ENCODE measurements at places on chromosomes 7 and 10.

DNA sequence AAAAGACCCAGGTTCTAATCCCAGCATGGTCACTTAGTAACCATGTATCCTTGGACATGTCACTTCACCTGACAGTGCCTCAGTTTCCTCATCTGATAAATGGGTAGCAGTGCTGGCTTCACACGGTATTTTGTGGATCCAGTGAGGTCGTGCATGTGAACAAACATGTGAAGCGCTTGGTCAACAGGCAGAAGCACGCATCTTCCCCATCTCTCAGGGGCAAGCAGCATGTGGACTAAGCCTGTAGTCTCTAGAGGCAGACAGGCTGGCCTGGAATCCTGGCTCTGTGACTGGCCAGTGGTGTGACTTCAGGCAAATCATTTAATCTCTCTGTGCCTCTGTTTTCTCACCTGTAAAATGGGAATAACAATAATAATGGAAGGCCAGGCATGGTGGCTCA, 115.8 kb downstream of the C10orf105 start:
- no peak for DNase-seq

GRCh38 chr10:274866-275265, 139.6 kb downstream of the ZMYND11 start:
- no peak for DNase-seq

- no peak for DNase-seq
These were observed 501.5 kb downstream of the LRMDA start for GRCh38 chr10:75932921-75933320.

GRCh38 chr7:39582536-39582935, 16.3 kb downstream of the YAE1 start:
- DNase-seq = no peak

- no peak for DNase-seq
These were observed 310.7 kb downstream of the WDR37 start for GRCh38 chr10:1366811-1367425.

- no peak for DNase-seq
These were observed 14.6 kb downstream of the SLC35B4 start for GRCh38 chr7:134302120-134302519.

- DNase-seq = no peak
These were observed 134.9 kb upstream of the ANK3 start for GRCh38 chr10:60524541-60524940.

GRCh38 chr10:131825960-131826650, 74.7 kb upstream of the PPP2R2D start:
- DNase-seq = no peak

GRCh38 chr7:105705427-105705826, 124.1 kb upstream of the EFCAB10 start:
- no peak for DNase-seq

DNA sequence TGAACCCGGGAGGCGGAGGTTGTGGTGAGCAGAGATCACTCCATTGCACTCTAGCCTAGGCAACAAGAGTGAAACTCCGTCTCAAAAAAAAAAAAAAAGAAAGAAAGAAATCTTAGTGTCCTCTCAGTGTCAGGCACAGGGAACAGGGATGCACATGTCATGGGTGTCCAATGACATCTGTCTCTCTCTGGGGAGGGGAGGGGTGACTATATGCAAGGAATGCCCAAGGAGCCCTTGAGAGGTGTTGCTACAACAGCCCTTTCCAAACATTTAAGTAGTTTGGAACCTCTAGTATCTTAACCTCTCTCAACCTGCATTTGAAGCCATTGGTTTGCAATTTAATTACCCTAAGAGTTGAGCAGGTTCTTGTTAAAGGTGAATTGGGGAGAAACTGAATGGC, 28.9 kb downstream of the PDLIM1 start:
- no peak for DNase-seq

DNA sequence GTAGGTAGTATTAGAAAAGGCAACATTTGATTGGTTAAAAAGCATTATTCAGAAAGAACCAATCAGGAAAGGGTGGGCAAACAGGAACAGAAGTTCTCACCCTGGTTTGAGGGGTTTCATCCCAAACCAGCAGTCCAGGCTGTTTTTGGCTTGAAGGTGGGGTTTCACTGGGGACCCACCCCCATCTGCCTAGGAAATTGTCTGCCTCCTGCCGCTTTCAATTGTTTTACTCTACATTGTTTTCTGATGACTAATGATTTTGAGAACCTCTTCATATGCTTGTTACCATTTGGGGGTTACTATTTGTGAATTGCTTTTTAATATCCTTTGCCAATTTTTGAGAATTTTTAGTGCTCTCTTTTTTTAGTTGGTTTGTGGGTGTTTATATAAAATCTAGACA, 3.3 kb upstream of the PCBD1 start:
- DNase-seq = no peak

DNA sequence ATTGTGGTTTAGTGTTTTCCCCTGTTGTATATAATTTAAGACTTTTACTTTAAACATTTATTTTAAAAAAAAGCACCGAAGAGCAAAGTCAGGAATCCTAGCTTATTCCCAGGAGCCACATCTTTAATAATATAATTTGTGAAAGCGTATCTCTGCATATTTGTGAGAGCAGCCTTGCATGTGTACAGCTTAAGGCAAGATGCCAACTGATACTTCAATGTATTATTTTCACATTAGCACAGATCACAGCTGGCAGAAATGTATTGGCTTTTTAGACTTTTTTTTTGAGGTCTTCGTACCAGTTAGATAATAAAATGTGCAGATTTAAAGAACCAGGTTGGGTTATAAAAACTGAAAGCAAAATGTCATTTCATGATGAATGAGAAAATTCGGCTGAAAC, 845.7 kb upstream of the POT1 start:
- DNase-seq = no peak

GRCh38 chr10:52540479-52540984, 226.5 kb downstream of the DKK1 start:
- DNase-seq = no peak

DNA sequence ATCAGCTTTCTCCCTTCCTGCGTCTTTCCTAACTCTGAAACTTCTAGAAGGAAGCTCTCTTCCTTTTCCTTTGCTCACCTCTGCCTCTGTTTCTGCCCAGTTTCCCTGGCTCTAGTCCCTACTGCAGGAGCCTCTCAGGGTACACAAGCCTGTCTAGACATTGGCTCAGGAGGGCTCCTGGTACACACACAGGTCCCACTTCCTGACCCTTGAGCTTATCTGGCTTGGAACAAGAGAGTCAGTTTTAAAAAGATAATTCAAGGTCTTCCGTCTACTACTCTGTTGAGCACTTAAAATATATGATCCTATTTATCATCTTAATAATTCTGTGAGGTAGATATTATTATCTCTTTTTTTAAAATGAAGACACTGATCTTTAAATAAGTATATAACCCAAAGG, 140.7 kb downstream of the RTKN2 start:
- no peak for DNase-seq

GRCh38 chr10:56135828-56136227, 225.2 kb downstream of the ZWINT start:
- DNase-seq = no peak

GRCh38 chr7:16984375-16984774, 102.6 kb upstream of the AGR3 start:
- no peak for DNase-seq

DNA sequence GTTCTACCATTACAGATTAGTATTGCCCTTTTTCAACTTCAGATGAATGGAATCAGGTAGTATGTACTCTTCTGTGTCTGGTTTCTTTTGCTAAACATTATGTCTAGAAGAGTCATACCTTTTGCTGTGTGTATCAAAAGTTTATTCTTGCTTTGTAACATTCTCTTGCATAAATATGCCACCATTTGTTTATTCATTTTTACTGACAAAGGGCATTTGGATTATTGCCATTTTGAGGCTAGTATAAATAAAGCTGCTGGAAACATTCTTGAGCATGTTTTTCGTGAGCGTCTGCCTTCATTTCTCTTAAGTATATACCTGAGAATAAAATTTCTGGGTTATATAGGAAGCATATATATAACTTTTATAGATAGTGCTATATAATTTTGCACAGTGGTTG, 121.7 kb upstream of the CSTF2T start:
- DNase-seq = no peak

- DNase-seq = no peak
These were observed 55.9 kb downstream of the TRRAP start for GRCh38 chr7:98934267-98934666.

DNA sequence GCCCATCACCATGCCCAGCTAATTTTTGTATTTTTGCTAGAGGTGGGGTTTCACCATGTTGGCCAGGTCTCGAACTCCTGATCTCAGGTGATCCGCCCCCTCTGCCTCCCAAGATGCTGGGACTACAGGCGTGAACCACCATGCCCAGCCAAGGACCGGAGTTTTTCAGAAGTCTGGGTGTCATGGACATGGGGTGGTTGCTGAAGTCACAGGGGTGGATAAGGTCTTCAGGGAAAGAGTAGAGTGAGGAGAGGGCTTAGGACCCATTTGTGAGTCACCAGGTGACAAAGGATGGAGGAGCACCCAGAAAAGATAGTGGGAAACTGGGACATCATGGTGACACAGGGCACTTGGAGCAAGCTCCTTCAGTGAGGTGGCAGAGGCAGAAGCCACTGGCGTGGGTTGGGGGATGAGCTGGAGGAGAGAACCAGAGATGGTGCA, 2.8 kb upstream of the GPRIN2 start:
- DNase-seq = no peak

- no peak for DNase-seq
These were observed 1177.6 kb upstream of the C7orf33 start for GRCh38 chr7:147412782-147413556.

DNA sequence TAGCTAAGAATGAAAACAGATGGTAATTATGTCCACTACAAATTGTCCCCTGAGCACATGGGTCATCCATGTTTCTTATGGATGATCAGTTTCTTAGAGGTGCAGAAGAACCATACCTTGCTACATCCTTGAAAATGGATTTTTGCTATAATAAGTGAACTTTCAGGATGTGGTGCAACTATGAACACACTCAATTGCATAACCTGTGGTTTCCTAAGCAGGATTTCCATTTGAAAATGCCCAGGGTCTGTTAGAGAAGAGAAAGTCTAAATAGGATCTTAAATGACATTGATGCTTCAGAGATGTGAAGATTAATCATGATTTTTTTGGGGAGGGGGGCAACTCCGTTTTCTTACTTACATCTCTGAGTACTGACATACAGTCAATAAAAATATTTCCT, 39.6 kb upstream of the CACNB2 start:
- DNase-seq = no peak

- DNase-seq = no peak
These were observed 644.4 kb downstream of the GRM8 start for GRCh38 chr7:126608339-126608776.

GRCh38 chr7:47074702-47075153, 507.2 kb downstream of the TNS3 start:
- DNase-seq = no peak

DNA sequence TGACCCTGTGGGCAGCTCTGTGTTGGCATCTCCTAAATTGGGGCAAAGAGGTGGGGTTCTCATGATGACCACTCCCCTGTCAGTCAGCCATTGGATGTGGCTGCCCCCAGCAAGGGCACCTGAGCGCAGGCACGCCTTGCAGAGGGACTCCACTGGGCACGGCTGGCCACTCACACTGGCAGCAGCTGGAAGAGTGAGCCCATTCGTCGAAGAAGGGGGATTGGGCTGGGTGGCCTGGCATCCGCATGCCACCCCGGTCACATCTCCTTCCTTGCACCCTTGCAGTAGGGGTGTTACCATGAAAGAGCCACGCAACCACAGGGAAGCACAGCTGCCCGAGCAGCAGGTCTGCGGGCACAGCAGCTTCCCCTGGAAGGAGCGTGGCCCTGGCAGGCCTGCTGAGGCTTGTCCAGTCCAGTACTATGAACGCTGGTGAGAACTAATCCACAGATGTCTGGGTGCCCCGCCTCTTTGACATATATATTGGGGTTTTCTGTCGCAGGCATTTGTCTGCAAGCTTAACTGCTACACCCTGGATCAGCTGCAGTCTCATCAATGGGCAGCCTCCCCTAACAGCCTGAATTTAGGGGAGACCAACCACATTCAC, 25.7 kb upstream of the GRB10 start:
- DNase-seq = no peak

DNA sequence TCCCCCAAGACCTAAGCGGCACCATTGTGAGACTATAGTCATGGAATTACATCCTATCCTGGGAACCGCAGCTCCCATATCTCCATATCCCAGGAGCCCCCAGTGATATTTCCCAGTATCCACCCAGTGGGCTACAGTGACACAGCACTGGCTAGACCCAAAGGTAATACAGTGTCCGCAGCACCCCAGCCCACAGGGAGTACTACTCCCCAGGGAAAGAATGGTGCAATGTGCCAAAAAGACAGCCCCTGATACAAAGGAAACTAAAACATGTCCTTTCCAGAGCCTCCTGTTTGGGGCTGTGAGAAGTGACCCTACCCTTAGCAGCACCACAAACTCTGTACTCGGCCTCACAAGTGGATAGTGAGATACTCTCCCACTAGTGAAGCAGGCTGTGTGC, 4.5 kb upstream of the IFIT2 start:
- no peak for DNase-seq

- no peak for DNase-seq
These were observed 60.6 kb upstream of the AUTS2 start for GRCh38 chr7:69537691-69538090.

DNA sequence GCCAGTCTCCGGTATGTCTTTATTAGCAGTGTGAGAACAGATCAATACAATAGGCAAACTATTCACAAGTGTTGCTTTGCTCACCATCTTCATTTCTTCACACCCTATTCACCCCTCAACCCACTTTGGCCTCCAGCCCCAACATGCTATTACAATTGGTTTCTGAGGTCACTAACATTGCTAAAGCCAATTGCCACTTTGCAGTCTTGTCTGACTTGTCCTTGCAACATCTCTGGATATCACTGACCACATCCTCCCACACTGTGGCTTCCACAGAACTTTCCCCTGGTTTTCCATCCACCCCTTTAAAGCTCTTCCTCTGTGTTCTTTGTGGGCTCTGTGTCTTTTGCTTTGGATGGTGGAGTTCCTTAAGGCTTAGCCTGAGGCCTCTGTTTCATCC, 5.2 kb upstream of the APBB1IP start:
- no peak for DNase-seq

DNA sequence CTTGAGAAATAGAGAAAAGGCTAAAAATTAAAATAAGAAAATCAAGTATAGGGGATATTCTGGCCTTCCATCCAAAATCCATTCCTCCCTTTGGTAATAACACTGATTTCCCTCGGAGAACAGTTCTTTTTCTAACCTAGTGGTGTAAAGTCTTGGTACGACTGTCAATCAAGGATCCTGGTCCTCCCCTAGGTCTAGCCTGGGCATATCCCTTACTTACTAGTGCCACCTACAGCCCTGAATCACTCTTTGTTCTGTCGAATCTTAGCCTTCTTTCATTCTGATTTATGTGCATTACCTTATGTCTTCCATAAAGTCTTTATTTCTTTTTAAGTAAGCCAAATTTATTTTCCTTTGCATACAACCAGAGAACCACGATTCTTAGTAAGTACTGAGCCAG, 298.7 kb upstream of the LRRTM3 start:
- no peak for DNase-seq

- no peak for DNase-seq
These were observed 292.6 kb downstream of the PARD3 start for GRCh38 chr10:34522546-34522945.
